Activated T-helper 1 cell treated with anti-CD3 and anti-CD28 coated beads, Interleukin-12 subunit alpha, Interleukin-12 subunit beta, Interleukin-2, Interleukin-4 antibody, amounts not matched to agents 30 ng/mL and 10 ng/mL and 1 ng/mL, durations not matched to agents 14 hours and 24 hours and 36 hours (primary cell): ENCODE measurements at places on chromosomes 16 and 17.

- H3K27ac ChIP-seq = no peak overlapping the region
- DNase-seq = no peak
- H3K27me3 ChIP-seq = no peaks in the 10 kb centered on the region
- H3K36me3 ChIP-seq = peaks cover 5% of the 10 kb centered on the region
- no peak overlapping the region for H3K4me3 ChIP-seq
Observed at GRCh38 chr17:1769822-1770477, 8.1 kb downstream of the SERPINF1 start.

DNA sequence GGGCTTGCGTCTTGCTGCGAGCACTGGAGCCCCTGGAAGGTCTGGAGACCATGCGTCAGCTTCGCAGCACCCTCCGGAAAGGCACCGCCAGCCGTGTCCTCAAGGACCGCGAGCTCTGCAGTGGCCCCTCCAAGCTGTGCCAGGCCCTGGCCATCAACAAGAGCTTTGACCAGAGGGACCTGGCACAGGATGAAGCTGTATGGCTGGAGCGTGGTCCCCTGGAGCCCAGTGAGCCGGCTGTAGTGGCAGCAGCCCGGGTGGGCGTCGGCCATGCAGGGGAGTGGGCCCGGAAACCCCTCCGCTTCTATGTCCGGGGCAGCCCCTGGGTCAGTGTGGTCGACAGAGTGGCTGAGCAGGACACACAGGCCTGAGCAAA lies 7.4 kb downstream of the MPG start:
- peaks cover 18% of the 10 kb centered on the region for H3K4me1 ChIP-seq
- peak overlapping the region; percentile 94 for H3K27ac ChIP-seq
- no peak for DNase-seq
- H3K36me3 ChIP-seq = peaks cover 13% of the 10 kb centered on the region
- H3K27me3 ChIP-seq = no peaks in the 10 kb centered on the region
- H3K4me3 ChIP-seq = no peak overlapping the region

- H3K4me3 ChIP-seq = peak overlapping the region; percentile 50
- peak; percentile 81 for DNase-seq
- H3K27ac ChIP-seq = peak overlapping the region; percentile 92
- H3K27me3 ChIP-seq = no peaks in the 10 kb centered on the region
- H3K36me3 ChIP-seq = peaks cover 2% of the 10 kb centered on the region
- peaks cover 93% of the 10 kb centered on the region for H3K4me1 ChIP-seq
Observed at GRCh38 chr16:82655072-82655714, 28.4 kb downstream of the CDH13 start.

GRCh38 chr17:4500191-4500571 lies 1.5 kb downstream of the SPNS2 start:
- peak overlapping the region; percentile 21 for H3K4me3 ChIP-seq
- no peak overlapping the region for H3K27ac ChIP-seq
- peaks cover 48% of the 10 kb centered on the region for H3K27me3 ChIP-seq
- H3K36me3 ChIP-seq = no peaks in the 10 kb centered on the region

DNA sequence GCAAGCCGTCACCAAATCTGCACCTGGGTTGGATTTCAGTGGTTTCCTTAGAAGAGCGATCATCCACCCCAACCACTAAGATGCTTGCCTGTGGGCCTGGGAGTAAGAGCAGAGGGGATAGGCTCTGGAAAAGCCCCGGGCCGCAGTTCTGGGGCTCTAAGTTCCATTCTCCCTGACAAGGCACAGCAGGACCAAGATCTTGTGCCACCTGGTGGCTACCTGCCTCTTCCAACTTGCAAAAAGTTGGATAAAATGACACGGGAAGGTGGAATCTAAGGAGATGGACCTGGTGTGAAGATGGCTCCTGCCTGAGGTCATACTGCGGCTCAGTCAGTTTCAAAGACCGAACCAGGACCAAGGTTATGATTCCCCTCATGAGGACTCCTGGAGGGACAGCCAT lies 42.3 kb downstream of the ABCC12 start:
- no peak for DNase-seq
- H3K27ac ChIP-seq = no peak overlapping the region
- H3K4me1 ChIP-seq = peaks cover under 1% of the 10 kb centered on the region
- no peaks in the 10 kb centered on the region for H3K36me3 ChIP-seq
- no peak overlapping the region for H3K4me3 ChIP-seq

DNA sequence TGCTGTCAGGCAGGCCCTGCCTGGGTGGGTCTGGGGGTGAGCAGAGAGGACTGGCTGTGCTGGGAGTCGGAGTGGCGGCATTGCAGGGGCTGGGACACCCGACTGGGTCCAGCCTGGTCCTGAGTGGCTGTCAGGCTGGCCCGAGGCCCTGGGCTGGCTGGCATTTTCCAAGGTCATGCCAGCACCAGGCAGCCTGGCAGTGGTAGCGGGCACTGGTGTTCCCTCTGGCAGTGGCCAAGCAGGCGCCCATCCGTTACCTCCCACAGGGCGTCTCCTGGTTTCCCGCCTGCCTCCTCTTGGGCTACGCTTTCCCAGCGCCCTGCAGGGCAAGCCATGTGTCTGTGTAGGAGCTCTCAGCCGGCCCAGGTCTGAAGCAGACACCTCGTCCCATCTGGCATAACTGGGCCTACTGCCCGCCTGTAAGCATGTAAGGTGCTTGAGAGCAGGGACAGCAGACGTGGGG lies 5.7 kb upstream of the PKMYT1 start:
- H3K4me1 ChIP-seq = peaks cover 4% of the 10 kb centered on the region
- H3K27me3 ChIP-seq = peaks cover 11% of the 10 kb centered on the region
- H3K36me3 ChIP-seq = no peaks in the 10 kb centered on the region
- no peak overlapping the region for H3K4me3 ChIP-seq
- no peak for DNase-seq
- no peak overlapping the region for H3K27ac ChIP-seq

DNA sequence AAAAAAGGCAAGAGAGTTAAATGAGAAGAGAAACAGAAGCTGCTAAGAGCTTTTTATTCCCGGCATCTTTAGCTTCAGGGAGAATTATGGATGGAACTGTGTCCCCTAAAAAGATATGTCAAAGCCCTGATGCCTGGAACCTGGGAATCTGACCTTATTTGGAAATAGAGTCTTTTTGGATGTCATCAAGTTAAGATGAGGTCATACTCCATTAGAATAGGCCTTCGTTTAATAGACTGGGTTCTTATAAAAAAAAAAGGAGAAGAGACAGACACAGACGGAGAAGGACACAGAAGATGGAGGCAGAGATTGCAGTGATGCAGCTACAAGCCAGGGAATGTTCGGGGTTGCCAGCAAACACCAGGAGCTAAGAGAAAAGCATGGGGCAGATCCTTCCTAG lies 24.6 kb downstream of the CACNG4 start:
- H3K4me3 ChIP-seq = no peak overlapping the region
- no peaks in the 10 kb centered on the region for H3K4me1 ChIP-seq
- peaks cover 8% of the 10 kb centered on the region for H3K27me3 ChIP-seq
- H3K36me3 ChIP-seq = no peaks in the 10 kb centered on the region
- H3K27ac ChIP-seq = no peak overlapping the region
